Lower lobe of right lung (tissue), 2 donors: ENCODE measurements at places on chromosomes 1 and 21. TPM values are rescaled to one million over a fixed set of nuclear protein-coding genes. Genes with fewer than 3 reads are reported as not detected.

DNA sequence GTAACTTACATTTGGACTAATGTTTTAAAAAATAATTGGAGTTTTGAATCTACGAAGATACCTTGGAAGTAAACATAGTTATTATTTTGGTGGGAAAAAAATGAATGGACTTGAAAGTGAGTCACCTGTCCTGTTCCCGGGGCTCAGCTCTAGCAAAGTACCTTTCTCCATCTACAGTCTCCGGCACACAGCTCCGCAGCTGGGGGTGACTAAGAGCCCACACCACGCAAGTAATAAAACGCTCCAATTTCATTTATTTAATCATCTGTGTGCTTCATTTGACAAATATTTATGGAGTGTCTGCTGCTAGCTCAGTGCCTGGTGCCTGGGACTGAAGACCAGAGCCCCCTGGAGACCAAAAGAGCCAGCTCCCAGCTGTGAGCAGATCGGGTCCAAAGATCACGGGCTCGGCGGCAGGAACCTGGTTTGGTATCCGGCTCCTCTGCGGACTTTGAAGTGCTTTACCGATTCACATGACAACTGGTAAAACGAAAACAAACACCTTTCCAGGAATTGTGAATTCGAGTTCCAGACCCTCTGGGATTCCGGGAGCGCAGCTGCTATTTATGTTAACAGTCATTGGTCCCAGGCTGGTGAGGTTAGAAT is 1.7 kb upstream of the RIPK4 start:
- DNase-seq, result peak; percentile 51

GRCh38 chr1:66132324-66132723 is 339.6 kb downstream of the PDE4B start:
- no peak for DNase-seq

GRCh38 chr1:174535207-174535606 is 87.4 kb downstream of the GPR52 start:
- no peak for DNase-seq

DNA sequence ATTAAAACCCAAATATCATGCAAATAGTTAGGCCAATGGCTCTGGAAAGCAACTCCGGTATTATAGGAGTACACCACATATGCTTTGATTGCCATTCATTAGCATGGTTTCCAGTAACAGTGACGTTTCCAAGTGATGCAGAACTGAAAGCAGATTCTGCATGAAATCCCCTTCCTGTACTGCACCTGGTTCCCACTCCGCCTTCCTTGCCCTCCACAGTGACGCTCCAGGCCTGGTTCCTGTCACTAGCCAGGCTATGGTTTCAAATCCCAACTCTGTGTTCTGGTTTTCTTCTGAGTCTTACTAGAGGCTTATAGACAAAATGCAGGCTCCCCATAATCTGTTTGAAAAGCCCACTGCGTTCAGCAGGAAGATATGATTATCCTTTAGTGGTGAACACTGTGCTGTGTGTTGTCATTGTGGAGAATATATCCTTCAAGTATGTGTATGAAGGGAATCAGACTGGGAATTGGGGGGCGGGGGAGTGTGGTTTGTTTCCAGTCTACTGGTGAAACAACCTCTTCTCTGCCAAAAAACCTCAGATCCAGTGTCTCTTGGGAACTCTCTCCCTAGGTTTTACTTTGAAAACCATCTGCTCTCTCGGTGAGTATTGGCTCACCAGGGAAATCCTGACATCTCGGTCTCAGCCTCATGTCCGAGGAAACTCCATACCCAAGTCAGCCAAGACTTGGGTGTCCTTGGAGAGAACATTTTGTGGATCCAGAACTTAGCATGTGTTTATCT is 78.7 kb downstream of the TYW3 start:
- DNase-seq, result no peak

DNA sequence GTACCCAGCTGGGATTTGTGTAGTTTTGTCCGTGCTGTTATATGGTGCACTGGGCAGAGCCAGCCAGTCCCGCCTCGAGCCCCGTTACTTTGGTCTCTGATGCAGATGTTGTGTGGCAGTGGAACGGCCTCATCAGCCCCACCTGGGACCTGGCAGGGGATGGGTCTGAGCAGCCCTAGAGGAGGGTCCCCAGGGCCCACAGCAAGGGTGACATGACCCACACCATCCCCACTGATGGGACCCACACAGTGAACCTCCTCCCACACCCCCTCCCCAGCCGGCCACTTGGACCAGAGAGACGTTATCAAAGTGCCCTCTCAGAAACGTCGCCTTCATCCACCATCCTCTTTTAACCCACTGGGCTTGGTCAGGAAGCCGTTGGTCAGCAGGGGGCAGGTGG is 42.0 kb upstream of the PCBP3 start:
- DNase-seq, result no peak

DNA sequence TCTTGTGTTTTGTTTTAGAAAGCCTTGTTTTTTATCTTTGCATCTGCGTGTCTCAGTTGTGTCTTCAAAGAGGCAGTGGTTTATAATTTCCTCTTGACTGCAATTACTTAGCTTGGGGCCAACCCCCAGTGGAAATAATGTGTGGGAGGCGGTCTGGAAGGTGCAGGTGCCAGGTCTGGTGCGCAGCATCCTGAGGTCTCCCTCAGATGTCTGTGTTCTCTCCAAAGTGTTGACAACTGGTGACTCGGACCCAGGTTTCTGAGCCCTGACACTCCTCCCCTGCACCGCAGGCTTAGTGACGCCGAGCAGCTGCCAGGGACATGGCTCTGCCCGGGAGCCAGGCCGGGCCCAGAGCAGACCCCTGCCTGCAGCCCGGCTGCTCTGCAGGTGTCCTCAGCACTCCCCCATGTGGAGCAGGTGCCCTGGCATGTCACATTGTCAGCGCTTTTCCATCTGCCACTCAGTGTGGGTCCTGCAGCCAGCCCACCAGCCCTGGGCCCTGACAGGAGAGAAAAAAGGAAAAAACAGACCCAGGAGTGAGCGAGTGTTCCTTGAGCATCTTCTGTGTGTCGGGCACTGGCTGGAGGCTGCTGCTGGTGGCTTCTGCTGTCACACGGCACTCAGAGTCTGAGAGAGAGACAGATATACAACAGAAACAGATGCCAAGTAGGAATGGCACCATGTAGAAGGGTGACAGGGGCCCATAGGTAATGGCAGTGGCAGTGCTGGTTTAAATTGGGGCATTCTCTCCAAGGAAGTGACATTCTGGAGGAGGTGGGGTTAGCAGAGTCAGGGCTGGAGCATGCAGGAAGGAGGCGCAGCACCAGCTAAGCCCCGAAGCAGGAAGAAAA is 24.8 kb upstream of the SELENON start:
- no peak for DNase-seq

DNA sequence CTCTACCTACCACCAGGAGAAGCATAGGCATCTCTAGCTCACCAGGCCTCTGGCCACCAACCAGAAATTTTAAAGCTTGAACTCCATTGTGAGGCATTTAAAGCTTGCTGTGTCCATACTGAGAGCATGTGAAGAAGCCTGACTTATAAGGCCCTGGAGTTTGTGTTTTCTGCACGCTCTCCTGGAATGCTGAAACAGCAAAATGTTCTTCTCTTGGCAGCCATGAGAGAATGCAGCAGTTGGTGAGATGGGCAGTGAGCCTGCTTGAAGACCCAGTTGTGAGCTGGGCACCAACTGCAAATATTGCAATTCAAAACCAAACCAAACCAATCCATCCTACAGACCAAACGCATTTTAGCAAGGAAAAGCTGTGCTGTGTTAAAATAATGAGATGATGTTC is 170.0 kb upstream of the IVNS1ABP start:
- no peak for DNase-seq

DNA sequence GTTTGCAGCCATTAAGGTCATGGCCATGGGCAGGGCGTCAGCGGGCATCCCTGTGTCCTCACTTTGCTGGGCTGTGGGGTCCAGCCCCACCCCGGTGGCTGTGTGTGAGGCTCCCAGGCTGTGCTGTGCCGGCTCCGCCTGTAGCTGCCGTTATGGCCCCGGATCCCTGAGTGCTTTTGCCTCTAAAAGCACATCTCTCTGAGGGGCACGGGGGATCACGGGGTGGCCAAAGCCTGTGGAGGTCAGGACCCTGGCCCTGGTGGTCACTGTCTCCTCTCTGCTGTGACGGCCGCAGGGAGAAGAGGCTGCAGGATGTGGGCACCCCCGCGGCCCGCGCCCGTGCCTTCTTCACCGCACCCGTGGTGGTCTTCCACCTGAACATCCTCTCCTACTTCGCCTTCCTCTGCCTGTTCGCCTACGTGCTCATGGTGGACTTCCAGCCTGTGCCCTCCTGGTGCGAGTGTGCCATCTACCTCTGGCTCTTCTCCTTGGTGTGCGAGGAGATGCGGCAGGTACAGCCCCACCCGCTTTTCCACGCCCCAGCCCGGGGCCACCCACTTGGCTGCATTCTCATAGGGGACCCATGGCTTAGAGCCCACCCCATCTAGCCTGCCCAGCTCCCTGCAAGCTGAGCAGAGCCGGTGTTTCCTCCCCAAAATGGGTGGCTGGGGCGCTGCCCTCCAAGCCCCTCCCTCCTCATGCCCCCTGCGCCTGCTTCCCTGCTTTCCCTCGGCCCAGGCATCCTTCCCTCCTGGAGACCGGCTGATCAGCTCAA is 48.2 kb downstream of the TRPM2 start:
- no peak for DNase-seq

DNA sequence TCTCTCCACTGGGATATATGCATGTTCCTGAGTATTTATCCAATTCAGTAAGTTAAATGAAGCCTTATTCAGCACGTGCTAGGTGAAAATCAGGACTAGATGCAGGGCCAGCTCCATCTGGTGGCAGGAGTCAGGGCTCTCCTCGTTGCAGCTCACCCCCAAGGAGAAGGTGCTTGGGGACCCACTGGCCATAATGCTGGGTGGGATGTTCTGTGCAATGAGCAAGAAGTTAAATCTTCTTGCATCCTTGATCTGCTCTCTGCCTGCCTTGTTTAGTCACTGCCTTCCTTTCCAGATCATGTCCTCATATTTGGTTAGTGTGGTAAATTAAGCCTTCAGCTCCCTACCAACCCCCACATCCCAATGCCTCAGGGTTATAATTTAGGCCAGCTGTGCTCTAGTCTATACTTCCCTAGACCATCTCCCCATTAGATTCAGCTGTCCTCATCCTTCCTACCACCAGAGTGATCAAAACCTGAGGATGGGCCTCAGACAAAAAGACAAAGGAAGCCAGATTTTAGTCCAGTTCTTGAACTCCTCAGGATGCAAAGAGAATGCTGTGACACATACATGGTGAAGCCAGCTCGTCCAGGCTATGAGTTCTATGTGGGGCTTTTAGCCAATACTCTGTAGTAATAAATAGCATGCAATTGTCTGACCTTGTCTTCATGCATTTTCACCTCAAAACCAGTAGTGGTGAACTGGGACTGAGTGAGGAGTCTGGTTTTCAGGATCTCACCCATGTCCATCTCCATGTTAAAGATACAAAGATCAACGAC is 55.9 kb downstream of the SEC16B start:
- DNase-seq, result no peak

- DNase-seq, result no peak
These were observed 32.9 kb upstream of the COL6A1 start for GRCh38 chr21:45948576-45949141.

DNA sequence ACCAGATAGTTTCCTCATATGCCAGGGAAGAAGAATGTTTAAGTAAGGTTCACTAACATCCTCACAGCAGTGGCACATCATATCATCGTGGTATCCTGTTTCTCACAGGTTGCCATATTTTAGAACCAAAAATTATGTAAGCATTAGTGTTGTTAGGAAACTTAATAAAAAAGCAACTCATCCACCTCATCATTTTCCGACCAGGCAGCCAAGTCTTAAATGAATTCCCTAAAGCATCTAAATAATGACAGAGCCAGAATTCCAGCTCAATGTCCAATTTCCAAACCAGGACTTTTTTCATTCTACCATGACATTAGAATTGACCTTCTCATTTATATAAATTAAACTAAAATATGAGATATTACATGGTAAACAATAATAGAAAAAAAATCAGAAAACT is 272.7 kb downstream of the NTNG1 start:
- no peak for DNase-seq

GRCh38 chr1:162639718-162640117 is 7.5 kb downstream of the DDR2 start:
- no peak for DNase-seq

OPTC gene
- total RNA-seq, result not detected

PFKFB2 gene
- 41.5 TPM for total RNA-seq

MRPL20 gene
- total RNA-seq, result 79.8 TPM

SRGAP2B gene
- total RNA-seq, result 37.4 TPM

TEX35 gene
- not detected for total RNA-seq

CCDC27 gene
- not detected for total RNA-seq

FAM151A gene
- total RNA-seq, result not detected

KRTAP13-2 gene
- not detected for total RNA-seq

GJB3 gene
- 0.80 TPM for total RNA-seq

GJA8 gene
- not detected for total RNA-seq

ZNF695 gene
- total RNA-seq, result not detected

CD52 gene
- 541 TPM for total RNA-seq

LMX1A gene
- total RNA-seq, result 0.21 TPM

NUDT4B gene
- total RNA-seq, result not detected

OLFML2B gene
- 19.1 TPM for total RNA-seq
